T-helper 17 cell (primary cell): ENCODE measurements at places on chromosomes 7 and 10. TPM values are rescaled to one million over a fixed set of nuclear protein-coding genes. Genes with fewer than 3 reads are reported as not detected.

NPFFR1 gene
- not detected for total RNA-seq

DDC gene
- total RNA-seq, result not detected

ABLIM1 gene
- total RNA-seq, result 141 TPM

MMD2 gene
- total RNA-seq, result not detected

WNT2 gene
- total RNA-seq, result not detected

SLC13A1 gene
- not detected for total RNA-seq

VENTX gene
- 0.52 TPM for total RNA-seq
